ENCODE measurements at places on chromosomes 7 and 10.
A peak's percentile ranks its signal among the peaks of the same experiment; 100 is the strongest.

- DNase-seq = no peak
Measured at GRCh38 chr10:26970667-26971066, 109.9 kb upstream of the ABI1 start.

GRCh38 chr10:103692952-103693811 is 162.2 kb downstream of the SH3PXD2A start:
- no peak for DNase-seq

GRCh38 chr10:5943536-5943935 is 33.8 kb downstream of the IL15RA start:
- DNase-seq = peak; percentile 80

DNA sequence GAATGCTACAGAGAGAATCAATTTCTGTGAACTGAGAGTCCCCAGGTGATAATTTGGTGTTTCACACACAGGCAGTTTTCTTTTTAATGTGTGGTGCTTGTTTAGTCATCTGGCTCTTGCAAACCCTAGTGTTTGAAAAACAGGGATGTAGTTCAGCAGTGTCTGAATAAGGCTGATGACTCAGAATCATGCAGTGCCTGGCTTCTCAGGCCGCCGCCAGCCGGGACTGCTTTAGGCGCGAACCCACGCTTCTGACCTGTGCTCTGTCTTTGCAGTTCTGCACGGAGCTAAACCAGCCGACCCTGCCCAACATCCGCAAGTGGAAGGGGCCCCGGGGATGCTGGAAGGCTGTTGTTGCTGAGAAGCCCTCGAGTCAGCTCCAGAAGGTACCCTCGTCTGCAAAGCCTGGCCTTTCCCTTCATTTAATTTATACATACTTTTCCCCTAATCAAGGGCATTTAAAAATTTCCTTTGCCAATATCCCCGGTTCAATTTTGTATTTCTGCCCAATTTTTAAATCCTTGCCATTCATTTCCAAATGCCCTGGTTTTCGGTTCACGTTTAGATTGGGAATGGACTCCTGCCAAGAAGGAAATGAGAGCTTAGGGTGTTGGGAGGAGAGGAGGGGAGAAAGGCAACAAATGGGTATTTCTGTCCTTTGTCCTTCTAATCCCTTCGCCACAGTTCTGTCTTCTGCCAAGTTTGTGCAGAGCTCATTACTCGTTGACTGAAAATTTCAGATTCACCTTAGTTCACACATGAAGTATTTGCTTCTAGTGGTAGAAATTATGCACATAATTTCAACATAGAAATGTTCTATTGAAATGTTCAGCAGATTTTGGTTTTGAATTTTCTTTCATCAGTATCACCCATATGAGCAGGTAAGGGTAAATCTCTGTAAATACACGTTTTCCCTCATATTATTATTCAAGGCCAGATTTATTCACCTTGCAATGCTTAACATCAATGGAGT is 108.5 kb upstream of the ANLN start:
- peak; percentile 76 for DNase-seq

GRCh38 chr7:116534790-116535189 is 10.0 kb downstream of the CAV1 start:
- DNase-seq = peak; percentile 90

GRCh38 chr7:81158189-81158588 is 239.3 kb upstream of the SEMA3C start:
- DNase-seq = no peak

GRCh38 chr10:78664929-78665553 is 403.7 kb upstream of the ZMIZ1 start:
- peak; percentile 43 for DNase-seq

- DNase-seq = peak; percentile 81
Measured at GRCh38 chr10:72124989-72125388, 36.6 kb upstream of the SPOCK2 start.

- no peak for DNase-seq
Measured at GRCh38 chr7:43767311-43767710, 8.8 kb downstream of the BLVRA start.

DNA sequence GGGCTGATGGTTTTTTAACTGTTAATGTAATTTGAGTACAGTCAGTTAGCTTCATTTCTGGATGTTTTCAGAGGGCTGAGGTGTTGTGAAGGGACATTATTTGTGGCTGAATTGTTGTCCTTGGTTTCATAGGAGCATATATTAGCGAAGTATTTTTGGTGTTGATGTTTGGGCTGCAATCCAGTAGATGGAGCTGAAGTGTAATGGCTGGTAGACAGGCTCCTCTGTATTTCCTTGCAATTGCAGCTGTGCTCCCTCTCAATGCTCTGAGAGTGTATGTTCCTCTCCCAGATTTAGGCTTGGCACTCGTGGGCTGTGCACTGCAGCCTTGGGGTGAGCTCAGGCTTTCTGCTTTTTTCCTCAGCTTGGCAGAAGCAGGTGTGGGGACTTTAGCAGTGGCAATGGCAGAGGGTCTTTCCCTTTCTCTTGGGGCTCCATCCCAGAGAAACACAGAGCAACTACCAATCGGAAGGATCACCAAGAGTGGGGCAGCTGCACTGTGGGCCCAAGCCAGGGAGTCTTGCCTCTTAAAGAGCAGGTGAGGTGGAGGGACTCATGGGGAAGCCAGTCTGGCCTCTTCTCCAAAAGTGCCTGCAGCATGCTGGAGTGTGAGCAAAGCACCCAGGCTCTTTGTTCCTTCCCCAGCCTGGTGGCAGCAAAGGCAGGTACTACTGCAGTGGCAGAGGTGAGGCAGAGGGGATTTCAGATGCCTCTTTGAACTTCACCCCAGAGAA is 544.4 kb downstream of the SH2D4B start:
- DNase-seq = no peak

DNA sequence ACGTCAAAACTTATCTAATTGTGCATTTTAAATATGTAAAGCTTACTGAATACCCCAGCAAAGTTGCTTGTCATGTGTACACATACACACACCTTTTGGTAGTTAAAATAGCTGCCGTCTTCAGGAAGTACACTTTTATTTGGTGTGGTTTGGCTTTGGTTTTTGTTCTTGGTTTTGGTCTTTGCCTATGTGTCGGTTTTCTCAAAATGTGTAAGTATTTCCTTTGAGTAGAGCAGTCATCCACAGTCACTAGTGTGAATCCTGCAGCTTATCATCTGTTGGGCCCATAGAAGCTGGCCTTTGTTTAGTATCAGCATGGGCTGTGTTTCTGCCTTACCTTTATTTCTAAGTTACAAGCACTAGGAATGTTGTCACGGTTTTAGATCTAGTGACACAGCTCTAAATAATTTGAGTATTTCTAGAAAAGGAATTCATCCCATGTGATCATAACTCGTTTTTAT is 35.3 kb downstream of the NET1 start:
- DNase-seq = no peak

DNA sequence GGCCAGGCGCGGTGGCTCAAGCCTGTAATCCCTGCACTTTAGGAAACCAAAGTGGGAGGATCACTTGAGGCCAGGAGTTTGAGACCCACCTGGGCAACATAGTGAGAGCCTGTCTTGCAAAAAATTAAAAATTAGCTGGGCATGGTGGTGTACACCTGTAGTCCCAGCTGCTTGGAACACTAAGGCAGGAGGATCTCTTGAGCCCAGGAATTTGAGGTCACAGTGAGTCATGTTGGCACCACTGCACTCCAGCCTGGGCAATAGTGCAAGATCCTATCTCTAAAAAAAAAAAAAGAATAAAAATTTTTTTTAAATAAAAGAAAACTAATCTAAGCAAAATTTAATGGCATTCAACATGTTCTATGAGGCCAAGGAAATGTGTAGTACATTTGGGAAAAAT is 44.9 kb upstream of the UBN2 start:
- no peak for DNase-seq

DNA sequence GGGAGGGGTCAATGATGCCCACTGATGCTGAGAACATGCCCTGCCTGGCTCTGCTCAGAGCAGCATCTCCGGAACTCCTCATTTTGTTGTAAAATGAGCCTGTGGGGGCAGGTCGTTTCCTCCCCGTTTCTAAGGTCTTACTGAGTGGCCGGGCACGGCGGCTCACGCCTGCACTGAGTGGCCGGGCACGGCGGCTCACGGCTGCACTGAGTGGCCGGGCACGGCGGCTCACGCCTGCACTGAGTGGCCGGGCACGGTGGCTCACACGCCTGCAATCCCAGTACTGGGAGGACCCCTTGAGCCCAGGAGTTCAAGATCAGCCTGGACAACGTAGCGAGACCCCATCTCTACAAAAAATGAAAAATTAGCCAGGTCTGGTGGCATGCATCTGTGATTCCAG is 39.0 kb upstream of the FOXL3 start:
- DNase-seq = no peak

All from AG10803 (cell line).